Vagina (tissue), 2 donors: ENCODE measurements at places on chromosomes 12 and 14.

- no peak for DNase-seq
These were observed 132.3 kb downstream of the KSR2 start for GRCh38 chr12:117836476-117836875.

DNA sequence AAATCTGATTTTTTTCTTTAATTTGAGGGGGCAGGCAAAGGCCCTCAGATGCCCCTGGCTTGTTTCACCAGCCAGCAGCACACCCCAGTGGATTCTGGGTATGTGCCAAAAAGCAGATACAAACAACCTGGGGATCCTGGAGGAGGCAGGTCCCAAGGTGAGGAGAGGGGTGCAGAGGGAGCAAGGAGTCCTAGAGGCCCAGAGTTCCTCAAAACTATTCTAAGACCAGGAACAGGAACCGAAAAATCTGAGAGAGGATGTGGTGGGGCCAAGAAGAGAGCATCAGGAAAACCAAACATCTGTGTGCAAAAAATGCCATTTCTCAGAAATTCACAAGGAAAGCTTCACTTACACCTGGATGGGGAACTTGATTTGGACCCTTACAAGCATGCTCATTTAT lies 8.2 kb downstream of the KCNA5 start:
- no peak for DNase-seq

- no peak for DNase-seq
These were observed 84.7 kb upstream of the PAWR start for GRCh38 chr12:79775355-79776027.

DNA sequence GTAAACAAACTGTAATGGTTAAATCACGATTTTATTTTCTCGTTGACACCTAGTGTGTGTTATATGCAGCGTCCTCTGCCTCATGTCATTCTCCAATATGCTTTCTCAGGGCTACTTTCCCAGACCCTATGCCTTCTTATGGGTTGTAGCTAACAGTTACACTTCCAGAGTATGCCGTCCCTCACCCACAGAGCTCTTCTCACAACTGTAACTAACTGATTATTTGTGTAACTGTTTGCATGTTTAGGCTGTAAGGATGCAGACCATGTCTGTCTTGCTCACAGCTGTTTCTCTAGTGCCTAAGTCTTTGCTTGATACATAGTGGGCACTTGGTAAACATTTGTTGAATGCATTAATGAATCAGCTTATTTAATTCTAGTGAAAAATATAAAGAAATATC lies 417.5 kb downstream of the ZFP36L1 start:
- DNase-seq: no peak

GRCh38 chr12:113674996-113675395 lies 203.3 kb upstream of the LHX5 start:
- DNase-seq: no peak
